ENCODE measurements at places on chromosomes 3 and 15.

- no peak for DNase-seq
These were observed 41.6 kb downstream of the IMPG2 start for GRCh38 chr3:101278727-101279126.

DNA sequence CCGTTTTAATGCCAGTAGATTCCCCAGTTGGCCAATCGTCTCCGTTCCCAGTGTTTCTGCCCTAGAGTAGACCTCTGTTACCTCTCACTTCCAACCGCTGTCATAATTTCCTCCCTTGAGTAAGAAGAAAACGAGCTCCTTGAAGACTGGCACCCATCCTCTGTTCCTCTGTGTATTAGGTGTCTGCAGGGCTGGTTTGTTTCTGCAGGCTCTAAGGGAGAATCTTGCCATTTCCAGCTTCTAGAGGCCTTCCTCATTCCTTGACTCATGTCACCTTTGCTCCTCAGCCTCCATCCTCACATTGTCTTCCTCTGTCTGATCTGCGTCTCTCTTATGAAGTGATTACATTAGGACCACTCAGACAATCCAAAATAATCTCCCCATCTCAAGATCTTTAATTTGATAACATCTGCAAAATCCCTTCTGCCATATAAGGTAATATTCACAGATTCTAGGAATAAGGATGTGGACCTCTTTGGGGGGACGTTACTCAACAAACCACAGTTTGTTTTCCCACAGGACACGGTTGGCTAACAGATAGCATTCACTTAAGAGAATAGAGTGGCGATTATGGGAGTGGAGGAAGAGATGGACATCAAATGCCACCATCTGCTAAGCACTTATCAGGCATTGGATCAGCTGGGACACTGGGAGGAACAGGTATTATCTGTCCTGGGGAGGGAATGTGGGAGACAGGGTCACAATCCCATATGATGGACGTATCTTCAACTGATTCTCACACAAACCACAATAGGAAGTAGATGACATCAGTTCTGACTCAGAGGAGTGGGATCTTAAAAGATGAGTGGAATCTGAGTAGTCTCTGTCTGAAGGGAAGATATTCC, 17.1 kb downstream of the ARHGAP31 start:
- no peak for DNase-seq

DNA sequence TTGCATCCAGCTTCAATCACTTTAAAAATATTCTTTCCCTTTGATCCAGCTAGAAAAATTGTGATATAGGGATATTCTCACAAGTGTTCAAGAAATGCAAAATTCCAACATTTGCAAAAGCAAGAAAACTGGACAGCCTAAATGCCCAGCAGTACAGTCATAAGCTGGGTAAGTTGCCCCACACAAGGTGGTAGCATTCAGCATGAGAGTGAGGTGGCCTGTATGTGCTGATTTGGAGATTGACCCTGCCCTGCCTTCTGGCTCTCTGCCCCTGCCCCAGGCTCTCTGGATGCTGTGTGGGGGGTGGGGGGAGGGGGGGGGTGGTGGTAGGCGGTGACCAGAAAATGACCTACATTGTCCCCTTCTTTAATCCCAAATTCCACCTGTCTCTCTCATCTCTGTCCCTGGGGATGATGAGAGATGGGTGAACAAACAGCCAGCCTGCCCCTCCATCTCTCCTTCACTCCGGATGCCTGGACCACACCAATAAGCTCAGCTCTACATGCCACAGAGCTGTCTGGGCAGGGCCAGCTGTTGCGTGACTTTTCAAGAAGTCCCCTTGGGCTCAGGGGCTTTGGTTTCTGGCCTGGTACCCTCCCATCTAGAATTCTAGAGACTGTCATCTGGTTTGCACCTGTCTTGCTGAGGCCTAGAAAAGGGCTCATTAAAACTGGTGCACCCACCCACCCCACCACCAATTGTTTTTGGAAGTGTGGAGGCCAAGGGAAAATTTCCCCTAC, 42.2 kb downstream of the SLC28A1 start:
- no peak for DNase-seq

- no peak for DNase-seq
These were observed 4.2 kb downstream of the PRTG start for GRCh38 chr15:55738715-55739114.

DNA sequence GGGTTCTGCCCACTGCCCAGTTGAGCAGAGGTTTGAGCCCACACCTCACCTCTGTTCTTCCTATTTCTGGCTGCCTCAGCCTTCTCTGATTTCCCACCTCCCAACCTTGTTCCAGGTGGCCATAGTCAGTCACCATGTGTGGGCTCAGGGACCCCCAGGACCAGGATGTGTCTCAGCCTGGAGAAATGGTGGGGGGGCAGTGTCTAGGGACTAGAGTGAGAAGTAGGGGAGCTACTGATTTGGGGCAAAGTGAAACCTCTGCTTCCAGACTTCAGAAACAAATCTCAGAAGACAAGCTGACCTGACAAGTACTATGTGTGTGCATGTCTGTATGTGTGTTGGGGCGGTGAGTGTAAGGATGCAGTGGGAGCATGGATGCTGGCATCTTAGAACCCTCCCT, 22.9 kb downstream of the SHF start:
- DNase-seq, result no peak

DNA sequence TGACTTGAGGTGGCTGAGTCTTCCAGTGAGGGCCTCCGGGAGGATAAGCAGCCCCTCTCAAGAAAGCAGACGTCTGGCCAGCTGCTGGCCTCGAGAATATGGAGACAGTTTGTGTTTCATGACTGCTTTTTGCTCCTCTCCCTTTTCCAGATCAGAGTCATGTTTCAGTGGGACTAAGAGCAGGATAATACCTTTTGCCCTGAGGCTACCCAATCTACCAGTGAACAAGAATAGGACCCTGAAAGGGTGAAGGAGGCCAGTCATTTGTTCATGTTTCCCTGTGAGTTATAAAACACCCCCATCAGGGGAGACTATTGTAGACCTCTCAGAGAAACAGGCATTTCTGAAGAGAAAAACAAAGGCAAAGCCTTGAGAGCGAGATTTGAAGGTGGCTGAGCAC, 137.4 kb downstream of the RYR3 start:
- DNase-seq, result no peak

- no peak for DNase-seq
These were observed 83.8 kb downstream of the GADL1 start for GRCh38 chr3:30810625-30811024.
